Activated CD4-positive, alpha-beta T cell treated with anti-CD3 and anti-CD28 coated beads for 36 hours (primary cell): ENCODE measurements at places on chromosomes 2 and 18. TPM values are rescaled to one million over a fixed set of nuclear protein-coding genes. Genes with fewer than 3 reads are reported as not detected.

KHK gene
- total RNA-seq, result 10.6 TPM

GRCh38 chr18:23784832-23785245 lies 95.6 kb downstream of the LAMA3 start:
- H3K27me3 ChIP-seq, result peaks cover 2% of the 10 kb centered on the region
- no peak for DNase-seq
- H3K36me3 ChIP-seq, result no peaks in the 10 kb centered on the region
- H3K4me1 ChIP-seq, result no peaks in the 10 kb centered on the region
- no peak overlapping the region for H3K4me3 ChIP-seq

- H3K4me1 ChIP-seq, result no peaks in the 10 kb centered on the region
- H3K4me3 ChIP-seq, result no peak overlapping the region
- no peak overlapping the region for H3K27ac ChIP-seq
- H3K27me3 ChIP-seq, result no peaks in the 10 kb centered on the region
- DNase-seq, result no peak
Measured at GRCh38 chr2:241797441-241798080, 11.4 kb upstream of the NEU4 start.

DNA sequence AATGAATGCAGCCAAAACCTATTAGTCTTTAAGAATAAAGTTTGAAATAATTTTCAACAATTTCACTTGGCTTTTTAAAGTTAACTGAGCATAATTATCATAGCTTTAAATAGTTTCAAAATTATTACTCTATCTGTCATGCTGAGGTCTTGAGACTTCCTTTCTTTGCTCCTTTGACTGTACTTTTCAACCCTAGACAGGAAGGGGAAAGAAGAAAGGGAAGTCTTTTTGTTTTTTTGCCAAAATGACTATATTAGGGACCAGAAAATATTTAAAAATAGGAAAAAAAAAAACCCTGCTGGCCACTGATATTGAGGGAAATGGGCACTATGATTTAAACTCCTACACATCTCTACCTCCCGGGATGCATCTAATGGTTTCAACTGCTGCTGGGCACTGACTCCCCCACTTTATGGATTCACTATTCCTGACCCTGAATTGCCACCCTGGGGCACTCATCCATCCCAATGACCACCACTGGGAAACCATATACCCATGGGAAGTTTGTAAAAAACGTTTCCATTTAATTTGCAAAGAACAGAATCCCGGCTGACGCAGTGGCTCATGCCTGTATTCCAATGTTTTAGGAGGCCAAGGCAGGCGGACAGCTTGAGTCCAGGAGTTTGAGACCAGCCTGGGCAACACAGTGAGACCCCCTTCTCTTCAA lies 50.5 kb downstream of the GAREM1 start:
- H3K27ac ChIP-seq, result no peak overlapping the region
- H3K36me3 ChIP-seq, result no peaks in the 10 kb centered on the region
- no peak overlapping the region for H3K4me3 ChIP-seq
- no peaks in the 10 kb centered on the region for H3K4me1 ChIP-seq
- DNase-seq, result no peak

DNA sequence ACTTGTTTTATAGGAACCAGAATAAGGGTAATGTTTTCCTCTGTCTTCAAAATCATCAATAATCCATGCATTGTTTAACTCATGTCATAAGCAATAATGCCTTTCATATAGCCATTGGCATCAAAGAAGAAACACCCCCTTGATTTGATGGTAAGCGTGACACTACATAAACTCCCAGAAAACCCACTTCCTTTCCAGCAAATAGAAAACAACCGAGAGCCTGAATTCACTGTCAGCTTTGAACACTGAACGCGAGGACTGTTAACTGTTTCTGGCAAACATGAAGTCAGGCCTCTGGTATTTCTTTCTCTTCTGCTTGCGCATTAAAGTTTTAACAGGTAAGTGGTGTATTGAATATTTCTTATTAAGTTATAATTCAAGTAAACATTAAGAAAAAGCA lies at the start of gene ICOS:
TSS of gene ICOS (plus strand) at position 229 of the 400 bp plus-strand sequence. CDS start at position 281, 52 bp downstream.
- H3K36me3 ChIP-seq, result peaks cover 68% of the 10 kb centered on the region
- peak within 1 kb of the TSS; percentile 87 for H3K4me3 ChIP-seq
- peak within 1 kb of the TSS; percentile 98 for H3K27ac ChIP-seq

DNA sequence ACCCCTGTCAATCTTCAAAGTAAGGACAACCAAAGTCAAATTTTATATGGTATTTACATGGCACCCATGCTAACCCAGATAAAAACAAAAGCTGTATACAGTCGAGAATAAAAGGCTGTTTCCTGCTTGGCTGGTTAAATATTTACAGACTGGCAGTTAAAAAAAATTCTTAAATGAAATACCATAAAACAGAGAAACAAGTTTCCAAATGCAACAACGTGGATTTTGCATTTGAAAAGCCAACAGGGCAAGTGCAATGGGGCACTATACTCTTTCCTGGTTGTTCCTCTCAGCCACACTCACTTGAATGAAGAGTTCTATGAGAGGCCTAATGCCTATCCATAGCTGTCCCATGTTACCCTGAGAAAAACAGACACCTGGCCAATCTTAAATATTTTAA lies 6.1 kb upstream of the NR4A2 start:
- no peak for DNase-seq
- peaks cover 3% of the 10 kb centered on the region for H3K36me3 ChIP-seq
- peaks cover 45% of the 10 kb centered on the region for H3K4me1 ChIP-seq
- no peaks in the 10 kb centered on the region for H3K27me3 ChIP-seq
- no peak overlapping the region for H3K27ac ChIP-seq

DNA sequence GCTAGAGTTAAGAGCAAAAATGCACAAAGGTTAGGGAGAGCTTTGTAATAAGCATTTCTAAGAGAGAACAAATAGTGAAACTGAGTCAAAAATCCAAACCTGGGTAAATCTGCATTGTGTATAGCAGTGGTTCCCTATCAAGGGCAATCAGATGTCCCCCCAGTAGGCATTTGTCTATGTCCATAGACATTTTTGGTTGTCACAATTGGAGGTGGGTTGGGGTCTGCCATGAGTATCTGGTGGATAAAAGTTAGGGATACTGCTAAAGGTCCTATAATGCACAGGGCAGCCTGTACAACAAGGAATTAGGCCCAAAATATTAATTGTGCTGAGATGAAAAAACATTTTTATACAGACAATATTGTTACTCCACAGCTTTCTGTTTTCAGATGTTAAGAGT lies 21.0 kb downstream of the NOP58 start:
- no peak overlapping the region for H3K4me3 ChIP-seq
- peaks cover 3% of the 10 kb centered on the region for H3K4me1 ChIP-seq
- no peaks in the 10 kb centered on the region for H3K27me3 ChIP-seq
- H3K27ac ChIP-seq, result no peak overlapping the region

DNA sequence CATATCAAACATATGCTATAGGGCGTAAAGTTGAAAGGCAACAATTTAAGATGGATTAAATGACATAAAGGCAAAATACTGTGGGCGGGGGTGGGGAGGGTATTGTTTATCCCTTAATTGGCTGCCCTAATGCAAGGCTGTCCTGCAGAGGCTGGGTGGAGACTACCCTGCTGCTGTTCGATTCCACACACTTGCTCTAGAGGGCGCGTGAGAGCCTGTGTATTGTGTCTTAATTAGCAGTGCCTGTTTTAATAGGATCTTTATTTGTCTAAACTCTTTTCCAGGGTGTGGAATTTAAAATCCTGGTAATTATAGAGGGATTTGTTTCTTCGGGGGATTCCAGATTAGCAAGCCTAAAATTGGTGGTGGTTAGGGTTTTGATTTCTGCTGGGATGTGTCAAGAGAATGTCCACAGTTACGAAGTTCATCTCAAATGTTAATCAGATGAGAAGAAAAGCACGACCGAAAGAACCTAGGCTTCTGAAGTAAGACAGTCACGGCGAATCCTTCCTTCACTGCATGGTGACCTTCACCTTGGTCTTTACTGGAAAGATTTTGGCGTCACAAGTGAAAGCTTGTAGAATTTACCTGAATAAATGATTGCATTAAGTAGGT lies 103.5 kb upstream of the MAP3K20 start:
- DNase-seq, result peak; percentile 71
- no peaks in the 10 kb centered on the region for H3K36me3 ChIP-seq
- H3K27ac ChIP-seq, result no peak overlapping the region
- peaks cover 34% of the 10 kb centered on the region for H3K4me1 ChIP-seq

HTR2B gene
- total RNA-seq, result 0.11 TPM

MARCHF4 gene
- not detected for total RNA-seq

DNA sequence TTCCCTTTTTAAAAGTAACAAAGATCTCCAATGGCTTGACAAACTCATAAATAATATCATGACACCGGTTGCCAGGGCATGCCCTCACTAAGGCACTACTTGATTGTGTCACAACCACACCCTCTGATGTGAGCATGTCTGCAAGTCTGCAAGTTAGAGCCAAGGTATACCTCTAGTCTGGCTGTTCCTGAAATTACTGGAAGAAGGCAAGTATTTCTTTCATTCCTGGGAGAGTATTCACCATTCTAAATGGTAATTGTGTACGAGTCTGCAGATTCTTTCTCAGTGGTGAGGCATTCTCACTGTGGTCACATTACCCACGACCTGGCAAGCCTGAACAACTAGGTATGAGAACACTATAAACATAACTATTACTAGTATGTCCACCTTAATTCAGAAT lies 25.7 kb upstream of the RNU4ATAC start:
- no peak for DNase-seq
- no peak overlapping the region for H3K4me3 ChIP-seq
- H3K27me3 ChIP-seq, result no peaks in the 10 kb centered on the region
- H3K27ac ChIP-seq, result no peak overlapping the region

CFC1 gene
- not detected for total RNA-seq

GRCh38 chr2:137893145-137893544 lies 71.1 kb upstream of the HNMT start:
- no peaks in the 10 kb centered on the region for H3K27me3 ChIP-seq
- no peaks in the 10 kb centered on the region for H3K36me3 ChIP-seq
- DNase-seq, result no peak
- H3K4me1 ChIP-seq, result no peaks in the 10 kb centered on the region
- H3K4me3 ChIP-seq, result no peak overlapping the region

- H3K27me3 ChIP-seq, result peaks cover 13% of the 10 kb centered on the region
- H3K4me3 ChIP-seq, result no peak overlapping the region
- H3K4me1 ChIP-seq, result no peaks in the 10 kb centered on the region
- no peaks in the 10 kb centered on the region for H3K36me3 ChIP-seq
- H3K27ac ChIP-seq, result no peak overlapping the region
Measured at GRCh38 chr2:18455236-18455862, 105.1 kb downstream of the RDH14 start.

DNA sequence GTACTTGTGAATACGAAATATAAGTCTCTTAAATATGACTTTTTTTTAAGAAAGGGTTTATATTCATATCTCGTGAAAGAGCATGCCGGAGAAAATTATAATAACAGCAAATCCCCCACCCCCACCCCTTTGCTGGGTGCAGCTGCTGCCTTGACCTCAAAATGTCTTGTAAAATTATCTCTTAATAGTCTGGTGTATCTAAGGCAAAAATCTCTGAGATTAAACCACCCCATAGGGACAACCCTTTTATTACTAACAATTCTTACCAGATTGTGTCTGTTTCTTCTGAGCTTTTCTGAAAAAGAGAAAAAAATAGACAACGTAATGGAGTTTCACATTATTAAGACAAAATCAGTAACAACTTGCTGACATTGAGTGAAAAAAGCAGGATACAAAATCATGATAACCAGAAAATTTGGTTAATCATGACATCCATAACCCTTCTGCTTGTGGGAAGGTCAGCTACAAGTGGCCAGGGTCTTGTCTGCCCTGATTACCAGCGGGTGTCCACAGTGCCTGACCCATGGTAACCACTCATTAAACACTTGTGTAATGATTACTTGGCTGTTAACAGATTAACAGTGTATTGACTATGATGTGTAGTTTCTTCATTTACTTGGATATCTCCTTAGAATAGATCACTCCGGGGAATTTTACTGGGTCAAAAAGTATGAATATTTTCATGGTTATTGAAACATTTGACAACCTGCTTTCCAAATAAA lies 1.5 kb downstream of the STRADB start:
- H3K4me1 ChIP-seq, result peaks cover 30% of the 10 kb centered on the region
- peaks cover 4% of the 10 kb centered on the region for H3K36me3 ChIP-seq
- H3K27ac ChIP-seq, result no peak overlapping the region
- peak overlapping the region; percentile 95 for H3K4me3 ChIP-seq

DNA sequence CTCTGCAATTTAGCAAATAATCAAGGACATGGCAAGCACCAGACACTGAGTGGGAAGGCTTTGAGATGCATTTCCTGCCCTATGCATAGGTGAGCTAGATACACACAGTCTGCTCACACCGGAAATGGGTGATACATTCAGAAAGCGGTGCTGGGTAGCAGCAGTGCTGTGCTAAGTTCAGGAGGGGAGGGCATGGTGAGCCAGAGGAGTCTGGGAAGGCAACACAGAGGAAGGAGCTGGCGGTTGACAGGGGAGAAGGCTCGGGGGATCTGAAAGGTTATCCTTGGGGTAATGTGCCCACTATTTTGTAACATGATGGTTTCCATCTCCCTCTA lies 57.4 kb upstream of the EPAS1 start:
- peaks cover 3% of the 10 kb centered on the region for H3K36me3 ChIP-seq
- peak; percentile 86 for DNase-seq
- peaks cover 41% of the 10 kb centered on the region for H3K4me1 ChIP-seq
- no peaks in the 10 kb centered on the region for H3K27me3 ChIP-seq
- peak overlapping the region; percentile 92 for H3K27ac ChIP-seq

CCBE1 gene
- not detected for total RNA-seq

DNA sequence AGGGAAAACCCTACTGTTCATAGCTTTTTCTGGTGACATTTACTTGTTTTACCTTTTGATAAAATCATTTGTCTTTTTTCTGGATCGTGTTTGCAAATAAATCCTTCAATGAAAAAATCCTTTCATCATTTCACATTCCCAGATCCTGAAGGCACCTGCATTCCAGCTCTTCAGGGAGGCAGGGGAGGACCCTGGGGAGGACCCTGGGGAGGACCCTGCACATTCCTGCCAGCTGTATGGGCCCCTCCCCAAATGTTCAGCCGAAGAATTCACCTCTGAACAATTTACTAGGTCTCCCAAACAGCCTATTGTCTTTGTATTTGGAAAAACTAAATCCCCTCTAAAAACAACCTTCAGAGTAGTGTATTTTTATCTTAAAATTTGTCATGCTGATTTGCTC lies 558.4 kb upstream of the ID2 start:
- no peak for DNase-seq
- H3K27me3 ChIP-seq, result no peaks in the 10 kb centered on the region
- H3K4me3 ChIP-seq, result no peak overlapping the region
- H3K36me3 ChIP-seq, result no peaks in the 10 kb centered on the region

RAB17 gene
- total RNA-seq, result 0.18 TPM

LHCGR gene
- total RNA-seq, result not detected

GRCh38 chr2:111708476-111709180 lies 175.4 kb downstream of the ANAPC1 start:
- no peaks in the 10 kb centered on the region for H3K36me3 ChIP-seq
- H3K27me3 ChIP-seq, result peaks cover 22% of the 10 kb centered on the region
- no peak overlapping the region for H3K27ac ChIP-seq
- DNase-seq, result no peak

DNA sequence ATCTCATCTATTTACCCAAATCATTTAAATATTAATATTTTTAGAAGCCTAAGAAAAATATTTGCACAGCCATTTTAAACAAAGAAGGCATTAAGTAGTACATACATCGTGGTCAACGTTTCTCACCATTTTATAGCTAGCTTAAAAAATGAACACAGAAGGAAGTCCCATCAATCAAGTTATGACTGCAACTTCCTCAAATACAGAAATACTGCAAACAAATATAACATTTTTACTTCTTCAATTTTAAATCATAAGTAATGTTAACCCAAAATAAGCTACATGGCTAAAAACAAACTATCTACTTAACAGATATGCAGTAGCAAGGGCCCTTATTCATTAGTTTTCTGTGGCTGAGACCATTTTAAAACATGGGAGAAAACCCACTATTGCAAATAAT lies 30.6 kb downstream of the ITSN2 start:
- H3K4me1 ChIP-seq, result peaks cover 27% of the 10 kb centered on the region
- no peak overlapping the region for H3K27ac ChIP-seq
- H3K27me3 ChIP-seq, result no peaks in the 10 kb centered on the region
- no peak overlapping the region for H3K4me3 ChIP-seq

FBLN7 gene
- 40.6 TPM for total RNA-seq
